ENCODE measurements at places on chromosomes 1 and 21.

DNA sequence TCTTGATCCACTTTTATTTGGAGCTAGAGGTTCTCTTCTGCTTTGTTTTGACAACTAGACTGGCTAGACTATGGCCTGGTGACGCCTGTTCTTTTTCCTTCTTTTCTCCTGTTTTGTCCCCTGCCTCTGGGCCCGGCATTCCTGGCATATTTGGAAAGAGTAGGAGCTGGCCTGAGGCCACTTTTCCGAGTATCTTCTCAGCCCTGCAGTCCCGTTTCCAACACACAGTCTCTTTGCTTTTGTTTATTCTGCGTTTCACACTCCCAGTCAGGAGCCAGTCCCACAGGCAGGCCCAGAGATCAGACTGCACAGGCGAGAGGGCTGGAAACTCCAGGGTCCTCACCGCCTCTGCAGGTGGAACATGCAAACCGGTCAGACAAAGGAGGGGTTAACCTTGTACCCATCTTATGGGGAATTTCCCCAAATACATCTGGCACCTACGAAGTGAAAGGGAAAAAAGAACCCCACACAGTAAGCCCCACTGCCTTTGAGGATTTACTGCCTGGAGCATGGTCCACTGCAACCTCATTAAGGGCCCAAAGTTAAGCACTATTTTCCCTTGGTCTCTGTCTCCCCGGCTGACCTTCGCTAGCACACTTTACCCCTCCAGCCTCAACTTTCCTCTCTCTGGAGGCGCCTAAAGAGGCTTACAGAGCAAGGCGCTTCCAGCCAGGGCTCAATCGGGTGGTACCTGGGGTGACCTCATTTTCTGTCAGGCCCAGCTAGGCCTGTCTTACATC is 141.1 kb downstream of the TOMM20 start:
- DNase-seq, result no peak

DNA sequence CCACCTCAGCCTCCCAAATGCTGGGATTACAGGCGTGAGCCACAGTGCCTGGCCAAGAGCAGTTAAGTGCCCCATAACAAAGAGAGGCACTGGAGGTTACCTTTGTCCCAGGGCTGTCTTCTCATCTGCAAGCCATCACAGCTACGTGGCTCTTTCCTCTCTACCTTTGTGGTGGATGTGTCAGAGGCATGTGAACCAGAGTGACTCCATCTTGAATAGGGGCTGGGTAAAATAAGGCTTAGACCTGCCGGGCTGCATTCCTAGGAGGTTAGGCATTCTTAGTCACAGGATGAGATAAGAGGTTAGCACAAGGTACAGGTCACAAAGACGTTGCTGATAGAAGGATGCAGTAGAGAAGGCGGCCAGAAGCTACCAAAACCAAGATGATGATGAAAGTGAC is 59.4 kb upstream of the POU2F1 start:
- no peak for DNase-seq

GRCh38 chr1:235952950-235953615 is 86.4 kb upstream of the LYST start:
- DNase-seq, result no peak

DNA sequence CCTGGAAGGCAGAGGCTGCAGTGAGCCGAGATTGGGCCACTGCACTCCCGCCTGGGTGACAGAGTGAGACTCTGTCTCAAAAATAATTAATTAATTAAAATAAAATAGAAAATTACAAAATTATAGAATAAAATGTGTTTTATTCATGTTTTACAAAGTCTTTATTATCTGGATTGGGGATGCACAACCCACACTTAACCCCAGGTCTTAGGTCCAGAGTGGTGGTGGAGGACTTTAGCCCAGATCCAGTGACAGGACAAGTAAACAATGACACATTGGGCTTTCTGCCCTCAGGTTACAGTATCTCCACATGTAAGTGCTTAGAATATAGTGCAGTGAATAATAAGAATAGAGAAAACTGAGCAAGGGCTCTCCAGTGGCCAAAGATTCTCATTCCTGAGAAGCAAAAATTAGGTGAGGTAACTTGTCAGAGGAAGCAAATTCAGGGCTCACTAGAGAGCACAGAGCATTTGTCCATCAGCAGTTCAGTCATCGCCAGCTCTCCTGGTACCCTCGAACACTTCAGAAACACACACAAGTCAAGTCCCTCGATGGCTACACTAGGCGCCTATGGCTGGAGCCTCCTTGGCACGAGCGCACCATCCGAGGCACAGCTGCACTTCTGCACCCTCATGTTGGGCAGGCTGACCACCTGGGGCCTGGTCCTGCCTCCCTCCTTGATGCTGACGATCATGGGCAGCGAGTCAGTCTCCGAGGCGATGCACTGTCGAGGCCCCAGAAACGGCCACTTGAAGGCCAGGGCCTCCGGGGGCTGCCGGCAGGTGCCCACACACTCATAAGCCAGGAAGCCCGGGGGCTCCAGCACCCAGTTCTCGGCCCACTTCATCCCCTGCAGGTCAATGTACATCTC is 2.6 kb downstream of the LEFTY1 start:
- no peak for DNase-seq

DNA sequence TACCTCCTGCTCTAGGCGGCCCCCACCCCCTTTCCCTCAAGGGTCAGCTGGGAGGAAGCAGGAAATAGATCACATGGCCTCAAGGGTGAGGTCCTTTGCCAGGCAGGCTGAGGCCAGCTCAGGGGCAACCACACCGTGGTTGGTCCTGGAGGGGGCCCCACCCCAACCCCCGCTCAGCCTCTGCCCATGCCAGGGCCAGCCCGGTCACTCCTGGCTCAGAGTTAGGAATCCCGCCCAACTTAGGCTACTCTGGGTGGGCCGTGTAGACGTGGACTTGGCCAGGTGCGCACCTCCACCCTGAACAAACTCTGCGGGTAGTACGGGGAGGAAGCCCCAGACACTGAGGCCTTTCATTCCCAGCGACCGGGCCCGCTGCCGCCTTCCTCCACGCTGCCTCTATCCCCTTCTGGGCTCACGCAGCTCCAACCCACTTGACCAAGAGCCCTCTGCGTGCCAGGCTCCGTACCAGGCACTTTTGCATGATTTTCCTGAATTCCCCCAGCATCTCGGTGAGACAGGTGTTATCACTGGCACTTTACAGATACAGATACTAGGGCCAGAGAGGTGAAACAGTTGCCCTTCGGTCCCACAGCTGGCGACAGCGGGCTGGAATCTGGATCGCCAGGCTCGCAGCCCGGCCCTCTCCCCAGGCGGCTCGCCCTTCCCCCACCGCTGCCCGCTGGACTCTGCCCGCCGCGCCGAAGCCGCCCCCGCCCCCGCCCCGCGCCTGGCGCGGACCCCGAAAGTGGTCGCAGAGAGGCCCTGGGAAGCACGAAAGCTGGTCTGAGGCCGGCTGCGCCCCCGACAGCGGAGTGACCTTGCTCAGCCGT is 769 bp downstream of the GALE start:
- peak; percentile 46 for DNase-seq

- no peak for DNase-seq
Observed at GRCh38 chr1:215672482-215672881, 105.4 kb downstream of the KCTD3 start.

DNA sequence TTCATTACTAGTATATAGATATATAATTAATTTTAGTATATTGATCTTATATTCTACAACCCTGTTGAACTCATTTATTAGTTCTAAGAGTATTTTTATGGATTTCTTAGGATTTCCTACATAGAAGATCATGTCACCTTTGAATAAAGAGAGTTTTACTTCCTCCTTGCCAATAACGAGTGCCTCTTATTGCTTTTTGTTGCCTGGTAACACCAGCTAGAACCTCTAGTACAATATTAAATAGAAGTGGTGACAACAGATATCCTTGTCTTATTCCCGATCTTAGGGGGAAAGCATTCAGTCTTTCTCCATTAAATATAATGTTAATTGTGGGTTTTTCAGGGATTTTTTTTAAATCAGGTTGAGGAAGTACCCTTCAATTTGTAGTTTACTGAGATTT is 40.8 kb downstream of the WNT2B start:
- no peak for DNase-seq

- no peak for DNase-seq
Observed at GRCh38 chr1:61626816-61627215, 98.1 kb downstream of the TM2D1 start.

DNA sequence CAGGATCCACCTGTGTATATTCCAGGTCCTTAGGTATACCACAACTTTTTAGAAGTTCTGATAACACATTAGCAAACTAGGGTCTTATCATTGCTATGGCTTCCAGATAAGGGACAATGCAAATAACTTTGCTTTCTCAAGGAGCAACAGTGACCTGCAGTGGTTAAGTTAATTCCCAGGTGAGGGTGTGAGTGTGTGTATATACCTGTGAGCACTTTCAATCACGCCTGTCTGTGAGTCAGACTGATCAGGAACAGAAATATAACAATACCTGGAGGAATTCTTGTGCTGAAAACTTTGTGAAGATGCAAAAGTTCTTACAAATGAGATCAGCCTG is 317.0 kb downstream of the PAPPA2 start:
- DNase-seq, result no peak

- DNase-seq, result no peak
Observed at GRCh38 chr1:224894915-224895314, 34.6 kb upstream of the DNAH14 start.

DNA sequence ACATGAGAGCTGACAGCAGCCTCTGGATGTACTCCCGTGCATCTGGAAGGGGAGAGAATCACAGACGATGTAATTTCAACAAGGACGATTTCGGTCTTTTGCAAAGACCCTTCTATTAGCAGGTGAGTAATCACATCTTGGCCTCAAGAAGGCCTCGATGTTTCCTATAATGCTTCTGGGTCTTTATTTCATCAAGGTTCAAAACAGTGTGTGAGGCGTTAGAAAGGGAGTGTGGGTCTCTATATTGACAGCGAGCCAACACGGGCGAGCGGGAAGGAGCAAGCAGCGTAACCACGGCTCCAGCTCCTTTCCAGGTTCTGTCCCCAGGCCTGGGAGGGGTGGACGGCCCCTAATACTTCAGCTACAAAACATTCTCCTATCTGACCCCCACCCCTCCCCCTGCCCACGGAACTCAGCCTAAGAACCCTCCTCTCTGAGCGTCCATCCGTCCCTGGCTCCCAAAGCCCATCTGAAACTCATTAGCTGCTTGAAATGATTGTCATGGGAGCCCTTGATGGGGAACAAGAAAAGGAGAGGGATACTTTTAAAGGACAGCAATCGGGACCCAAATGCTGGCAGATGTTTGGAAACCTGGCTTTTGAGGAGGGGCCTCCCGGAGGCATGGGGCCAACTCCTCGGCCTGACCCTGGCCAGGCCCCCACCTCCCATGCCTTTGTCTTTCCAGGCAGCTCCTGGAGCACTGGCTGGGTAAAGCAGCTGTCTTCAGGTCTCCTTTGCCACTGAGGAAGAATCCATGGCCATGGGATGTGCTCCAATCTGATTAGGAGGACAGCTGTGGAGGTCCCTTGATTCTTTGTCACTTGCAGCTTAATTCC is 250.8 kb downstream of the FOXD2 start:
- DNase-seq, result no peak

- DNase-seq, result no peak
Observed at GRCh38 chr1:36628804-36629203, 146.1 kb upstream of the CSF3R start.

- no peak for DNase-seq
Observed at GRCh38 chr1:14929547-14930246, 223.8 kb upstream of the TMEM51 start.

DNA sequence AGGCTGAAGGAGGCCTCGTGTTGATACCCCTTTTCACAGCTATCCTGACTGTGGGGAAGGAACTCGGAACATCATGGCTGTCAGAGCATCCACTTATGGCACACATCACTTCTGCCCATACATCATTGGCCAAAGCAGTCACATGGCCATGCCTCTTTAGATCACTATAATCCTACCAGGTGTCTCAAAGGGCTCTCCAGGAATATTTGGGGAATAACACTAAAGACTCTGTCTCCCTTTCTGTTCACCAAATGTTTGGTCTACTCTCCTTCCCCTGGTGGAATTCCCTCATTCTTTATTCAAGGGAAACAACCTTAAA is 3.0 kb upstream of the JUN start:
- DNase-seq, result no peak

GRCh38 chr1:172679000-172679772 is 20.3 kb downstream of the FASLG start:
- DNase-seq, result peak; percentile 40

- DNase-seq, result no peak
Observed at GRCh38 chr1:28855469-28855951, 43.5 kb downstream of the OPRD1 start.
